Fibroblast of villous mesenchyme (primary cell): ENCODE measurements at places on chromosomes 16 and 17. TPM values are rescaled to one million over a fixed set of nuclear protein-coding genes. Genes with fewer than 3 reads are reported as not detected.

The NPW gene
- total RNA-seq: 0.32 and 1.3 TPM in 2 replicates

The MT4 gene
- not detected in 2 replicates for total RNA-seq

The HBA2 gene
- not detected in 2 replicates for total RNA-seq

The GRAP gene
- total RNA-seq: under 0.01 TPM in 1 of 2 replicates, not detected in the other

The REXO5 gene
- 6.9 and 8.1 TPM in 2 replicates for total RNA-seq

The ELMO3 gene
- total RNA-seq: 0.43 and 0.64 TPM in 2 replicates

The AATK gene
- under 0.01 and 0.32 TPM in 2 replicates for total RNA-seq

The KRTAP4-9 gene
- not detected in 2 replicates for total RNA-seq

The KRT222 gene
- not detected in 2 replicates for total RNA-seq

The ZNF423 gene
- total RNA-seq: 0.32 and 0.43 TPM in 2 replicates

The IQCK gene
- 5.2 and 13.4 TPM in 2 replicates for total RNA-seq

The ALDH3A1 gene
- not detected in 2 replicates for total RNA-seq

The MSLN gene
- total RNA-seq: 0.32 and 0.86 TPM in 2 replicates

The MAF gene
- total RNA-seq: 0.86 and 3.5 TPM in 2 replicates

The SNX20 gene
- not detected in 2 replicates for total RNA-seq

The FTO gene
- 101 and 157 TPM in 2 replicates for total RNA-seq

The GAS7 gene
- 4.5 and 8.6 TPM in 2 replicates for total RNA-seq

The CHST6 gene
- under 0.01 TPM in 2 replicates for total RNA-seq

The ASB16 gene
- total RNA-seq: under 0.01 TPM in 1 of 2 replicates, not detected in the other

The TP53TG3E gene
- not detected in 2 replicates for total RNA-seq

The MYH8 gene
- total RNA-seq: not detected in 2 replicates

The KRT40 gene
- total RNA-seq: not detected in 2 replicates

The ALG1 gene
- 39.9 and 41.9 TPM in 2 replicates for total RNA-seq

The CDH15 gene
- total RNA-seq: under 0.01 and 0.32 TPM in 2 replicates

The HMOX2 gene
- total RNA-seq: 52.5 and 57.9 TPM in 2 replicates

The NAGLU gene
- 28.5 and 35.1 TPM in 2 replicates for total RNA-seq

The ANKRD40CL gene
- total RNA-seq: not detected in 2 replicates

The ASGR1 gene
- total RNA-seq: 0.43 and 0.64 TPM in 2 replicates

The CD300C gene
- total RNA-seq: not detected in 2 replicates

The CCL18 gene
- total RNA-seq: under 0.01 TPM in 1 of 2 replicates, not detected in the other

The GGT6 gene
- not detected in 2 replicates for total RNA-seq

The SERPINF2 gene
- 0.43 TPM in 1 of 2 replicates, not detected in the other for total RNA-seq

The BAIAP3 gene
- total RNA-seq: under 0.01 and 0.32 TPM in 2 replicates

The CIBAR2 gene
- total RNA-seq: not detected in 2 replicates
